ENCODE measurements at places on chromosomes 16 and 17.

DNA sequence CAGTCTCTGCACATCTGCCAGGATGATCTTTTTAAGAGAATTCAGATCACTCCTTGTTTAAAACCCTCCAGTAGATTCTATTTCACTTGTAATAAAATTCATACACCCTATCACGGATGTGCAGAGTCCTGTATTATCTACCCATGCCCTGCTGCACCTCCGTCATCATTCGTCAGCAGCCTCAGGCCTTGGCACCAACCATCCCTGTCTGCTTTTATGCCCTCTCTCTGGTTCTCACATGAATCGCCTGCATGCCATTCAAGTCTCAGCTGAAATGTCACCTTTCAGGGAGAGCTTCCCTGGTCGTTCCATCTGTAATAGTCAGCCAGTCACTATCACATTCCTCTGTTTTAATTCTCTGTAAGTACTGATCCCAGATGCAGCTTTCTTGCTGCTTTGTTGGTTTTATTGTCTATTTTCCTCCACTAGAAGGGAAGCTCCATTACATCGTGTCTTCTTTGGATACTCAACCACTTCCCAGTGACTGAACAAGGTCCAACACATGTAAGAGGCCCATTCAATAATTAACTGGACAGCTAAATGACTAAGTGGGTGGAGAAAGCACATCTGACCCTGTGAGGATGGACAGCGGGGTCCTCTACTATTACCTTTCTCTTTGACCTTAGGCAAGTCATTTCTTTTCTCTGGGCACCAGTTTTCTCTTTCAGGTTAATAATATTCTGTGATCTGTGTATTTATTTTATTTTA is 81.2 kb upstream of the GOT2 start:
- no peak for DNase-seq

DNA sequence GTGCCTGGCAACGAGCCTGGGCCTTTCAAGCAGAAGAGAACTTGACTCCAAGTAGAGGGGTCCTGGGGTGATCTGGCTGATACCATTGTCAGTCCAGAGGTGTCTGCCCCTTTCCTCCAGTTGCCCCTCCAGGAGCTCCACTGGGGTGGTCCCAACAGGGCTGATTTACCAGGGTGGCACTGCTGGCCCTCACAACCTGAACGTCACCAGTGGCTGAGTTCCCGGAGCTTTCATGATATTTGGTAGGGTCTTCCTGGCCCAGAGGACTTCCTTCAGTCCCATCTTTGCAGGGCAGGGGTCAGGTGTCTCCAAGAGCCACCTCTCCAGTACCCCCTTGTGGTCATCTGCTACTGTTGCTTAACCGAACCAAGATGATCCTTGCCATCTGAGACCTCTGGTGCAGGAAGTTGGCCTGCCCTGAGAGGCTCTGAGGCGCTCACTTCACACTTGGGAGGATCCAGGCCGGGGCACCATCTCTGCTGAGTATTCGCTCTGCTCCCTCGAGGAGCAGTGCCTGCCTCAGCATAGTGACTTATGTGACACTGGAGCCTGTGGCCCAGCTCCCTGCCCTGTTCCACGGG is 3.5 kb downstream of the LIMD2 start:
- no peak for DNase-seq

GRCh38 chr17:78667741-78668640 is 90.8 kb upstream of the DNAH17 start:
- no peak for DNase-seq

DNA sequence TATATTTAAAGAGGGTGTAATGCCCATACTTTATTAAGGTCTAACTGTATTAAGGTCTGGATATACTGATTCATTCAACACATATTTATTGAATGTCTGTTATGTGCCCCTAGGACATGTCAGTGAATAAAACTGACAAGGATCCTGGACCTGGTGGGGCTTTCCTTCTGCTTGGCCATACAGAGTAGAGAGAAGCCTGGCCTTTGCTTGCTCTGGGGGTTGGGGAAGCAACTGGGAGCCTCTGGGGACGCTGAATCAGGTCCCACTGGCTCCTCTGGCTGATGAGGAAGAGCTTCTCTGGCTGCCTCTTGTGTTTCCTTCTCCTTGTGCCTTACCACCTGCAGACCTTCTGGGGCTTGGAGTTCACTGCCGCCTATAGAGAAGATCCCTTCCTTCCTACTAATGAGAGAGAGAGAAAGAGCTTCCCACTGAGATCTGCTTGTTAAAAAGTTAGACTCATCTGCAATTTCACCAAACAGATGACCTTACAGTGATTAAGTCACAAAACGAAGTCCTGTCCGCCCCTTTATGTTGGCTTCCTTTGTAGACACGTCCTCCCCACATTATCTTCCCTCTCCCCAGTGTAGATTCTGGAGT is 49.7 kb downstream of the MSI2 start:
- DNase-seq: no peak

- DNase-seq: no peak
Measured at GRCh38 chr16:55908641-55909040, 33.5 kb upstream of the CES5A start.

GRCh38 chr17:6755281-6755680 is 565 bp upstream of the XAF1 start:
- DNase-seq: no peak

- DNase-seq: no peak
Measured at GRCh38 chr17:49748223-49748622, 15.7 kb downstream of the FAM117A start.

GRCh38 chr17:1491443-1492248 is 840 bp downstream of the MYO1C start:
- no peak for DNase-seq

DNA sequence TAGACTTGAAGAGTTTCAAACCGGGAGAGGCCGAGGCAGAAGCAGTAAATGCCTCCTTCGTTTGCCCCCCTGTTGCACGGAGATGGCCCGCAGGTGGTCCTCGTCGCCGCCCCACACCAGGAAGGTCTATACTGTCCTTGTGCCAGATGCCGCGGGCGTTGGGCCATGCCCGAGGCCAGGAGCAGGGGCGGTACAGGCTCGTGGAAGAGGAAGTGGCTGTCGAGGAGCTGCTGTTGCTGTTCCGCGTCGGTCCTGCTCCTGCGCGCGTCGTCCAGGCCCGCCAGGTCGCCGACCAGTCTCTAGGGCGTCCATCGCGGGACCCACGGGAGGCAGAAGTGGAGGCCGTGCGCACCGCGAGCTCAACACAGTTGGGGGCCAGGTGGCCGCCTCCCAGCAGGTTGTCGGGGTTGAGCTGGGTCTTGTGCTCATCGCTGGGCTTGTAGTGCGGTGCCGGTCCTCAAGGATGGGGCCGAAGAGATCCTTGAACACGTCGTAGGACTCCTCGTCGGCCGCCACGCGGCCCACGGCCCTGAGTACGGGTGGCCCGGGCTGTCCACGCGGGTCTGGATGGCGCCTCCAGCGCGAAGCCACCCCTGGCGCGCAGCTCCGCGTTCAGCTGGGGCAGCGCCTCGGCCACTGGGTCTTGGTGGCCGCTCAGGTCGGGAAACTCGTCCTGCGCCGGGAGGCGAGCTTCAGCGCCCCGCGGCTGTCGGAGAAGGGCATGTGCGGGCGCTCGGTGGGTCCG is 13.1 kb upstream of the C16orf87 start:
- no peak for DNase-seq

- no peak for DNase-seq
Measured at GRCh38 chr16:47687694-47688093, 226.6 kb downstream of the PHKB start.

DNA sequence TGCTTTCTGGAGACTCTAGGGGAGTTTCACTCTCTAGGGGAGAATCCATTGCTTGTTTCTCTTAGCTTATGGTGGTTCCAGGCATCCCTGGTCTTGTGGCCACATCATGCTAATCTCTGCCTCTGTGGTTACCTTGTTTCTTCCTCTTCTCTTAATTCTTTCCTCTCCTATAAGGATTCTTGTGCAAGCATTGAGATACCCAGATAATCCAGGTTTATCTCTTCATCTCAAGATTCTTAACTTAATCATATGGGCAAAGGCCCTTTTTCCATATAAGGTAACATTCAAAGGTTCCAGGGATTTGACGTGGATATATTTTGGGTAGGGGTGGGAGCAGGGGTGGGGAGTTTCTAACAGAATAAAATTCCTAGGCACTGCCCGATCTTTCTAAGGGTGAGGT is 32.6 kb downstream of the FAM20A start:
- no peak for DNase-seq

DNA sequence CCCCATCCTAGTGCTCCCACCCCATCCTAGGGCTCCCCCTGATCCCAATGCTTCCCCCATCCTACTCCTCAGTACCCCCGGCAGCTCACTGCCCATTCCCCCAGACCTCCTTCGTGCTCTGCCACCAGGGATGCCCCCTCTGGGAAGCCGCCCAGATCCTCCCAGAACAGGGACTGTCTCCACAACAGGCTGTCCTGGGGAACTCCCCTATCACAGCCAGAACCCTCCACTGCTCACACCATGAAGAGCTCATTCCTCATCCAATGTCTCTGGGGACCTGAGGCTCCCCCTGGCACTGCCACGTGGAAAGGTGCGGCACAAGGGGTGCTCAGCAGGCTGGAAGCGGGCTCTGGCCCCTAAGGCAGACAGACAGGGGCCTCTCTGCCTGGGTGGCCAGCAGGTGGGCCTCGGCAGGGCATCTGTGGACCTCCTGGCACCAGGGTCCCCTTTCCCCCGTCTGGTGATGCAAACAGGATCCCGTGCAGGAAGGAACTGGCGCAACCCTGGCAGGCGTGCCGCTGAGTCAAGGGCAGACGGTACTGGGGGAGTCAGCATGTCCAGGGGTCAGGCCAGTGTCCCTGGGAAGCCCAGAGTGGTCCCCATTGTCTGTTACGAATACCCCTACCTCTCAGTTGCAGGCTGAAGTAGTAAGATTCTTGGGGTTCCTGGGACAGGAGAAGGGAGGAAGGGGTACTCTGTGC is 14.8 kb upstream of the PVALEF start:
- no peak for DNase-seq

- no peak for DNase-seq
Measured at GRCh38 chr17:29347831-29348629, 42.1 kb upstream of the TAOK1 start.

- no peak for DNase-seq
Measured at GRCh38 chr16:73171901-73172240, 123.9 kb upstream of the ZFHX3 start.

DNA sequence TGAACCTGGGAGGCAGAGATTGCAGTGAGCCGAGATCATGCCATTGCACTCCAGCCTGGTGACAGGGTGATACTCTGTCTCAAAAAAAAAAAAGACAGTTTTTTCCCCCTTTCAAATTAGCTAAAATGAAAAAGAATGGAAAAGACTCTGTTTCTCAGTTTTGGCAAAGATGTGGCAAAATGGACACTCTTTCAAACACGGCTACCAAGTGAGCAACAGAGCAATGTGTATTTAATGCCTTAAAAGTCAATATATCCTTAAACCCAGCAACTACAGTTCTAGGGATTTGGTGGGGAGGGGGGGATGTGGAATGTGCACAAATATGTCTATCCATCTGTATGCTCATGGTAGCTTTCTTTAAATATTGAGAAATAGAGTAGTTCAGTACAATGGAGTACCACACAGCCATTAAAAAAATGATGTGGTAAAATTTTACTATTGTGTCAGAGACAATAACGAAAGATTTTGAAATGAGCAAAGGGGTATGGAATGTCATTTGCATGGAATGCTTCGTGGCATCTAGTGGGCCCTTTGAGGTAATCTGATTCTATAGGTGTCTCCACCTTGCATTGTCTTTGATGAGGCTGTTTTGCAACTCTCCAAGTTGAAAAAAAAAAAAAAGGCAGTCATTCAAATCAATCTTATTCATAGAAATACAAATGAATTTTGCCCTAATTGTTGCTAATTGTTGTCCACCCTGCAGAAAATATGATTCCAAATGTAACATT is 108.1 kb downstream of the AXIN2 start:
- no peak for DNase-seq

GRCh38 chr17:3972281-3972731 is 8.1 kb upstream of the ATP2A3 start:
- no peak for DNase-seq

DNA sequence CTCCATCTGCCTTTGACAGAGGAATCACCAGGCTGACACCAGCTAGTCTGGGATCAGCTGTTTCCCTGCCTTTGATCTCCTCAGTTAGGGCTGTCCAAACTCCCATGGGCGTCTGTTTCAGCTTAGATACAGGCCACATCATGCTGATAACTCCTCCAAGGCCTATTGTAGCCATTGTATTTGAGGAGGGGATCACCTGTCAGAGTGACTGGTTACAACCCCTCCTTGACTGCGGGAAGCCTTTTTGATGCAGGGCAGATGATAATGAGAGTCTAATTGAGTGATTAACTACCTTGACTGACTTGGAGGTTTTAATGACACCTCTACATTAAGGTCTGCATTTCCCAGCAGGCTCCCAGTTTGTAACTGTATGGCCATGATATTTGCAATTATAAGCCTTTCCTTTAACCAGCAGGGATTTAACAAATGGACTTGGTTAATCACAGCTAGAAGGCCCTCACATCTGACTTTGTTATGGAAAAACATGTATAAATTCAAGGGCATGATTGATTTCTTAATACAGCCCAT is 863.5 kb downstream of the KCNJ2 start:
- no peak for DNase-seq

DNA sequence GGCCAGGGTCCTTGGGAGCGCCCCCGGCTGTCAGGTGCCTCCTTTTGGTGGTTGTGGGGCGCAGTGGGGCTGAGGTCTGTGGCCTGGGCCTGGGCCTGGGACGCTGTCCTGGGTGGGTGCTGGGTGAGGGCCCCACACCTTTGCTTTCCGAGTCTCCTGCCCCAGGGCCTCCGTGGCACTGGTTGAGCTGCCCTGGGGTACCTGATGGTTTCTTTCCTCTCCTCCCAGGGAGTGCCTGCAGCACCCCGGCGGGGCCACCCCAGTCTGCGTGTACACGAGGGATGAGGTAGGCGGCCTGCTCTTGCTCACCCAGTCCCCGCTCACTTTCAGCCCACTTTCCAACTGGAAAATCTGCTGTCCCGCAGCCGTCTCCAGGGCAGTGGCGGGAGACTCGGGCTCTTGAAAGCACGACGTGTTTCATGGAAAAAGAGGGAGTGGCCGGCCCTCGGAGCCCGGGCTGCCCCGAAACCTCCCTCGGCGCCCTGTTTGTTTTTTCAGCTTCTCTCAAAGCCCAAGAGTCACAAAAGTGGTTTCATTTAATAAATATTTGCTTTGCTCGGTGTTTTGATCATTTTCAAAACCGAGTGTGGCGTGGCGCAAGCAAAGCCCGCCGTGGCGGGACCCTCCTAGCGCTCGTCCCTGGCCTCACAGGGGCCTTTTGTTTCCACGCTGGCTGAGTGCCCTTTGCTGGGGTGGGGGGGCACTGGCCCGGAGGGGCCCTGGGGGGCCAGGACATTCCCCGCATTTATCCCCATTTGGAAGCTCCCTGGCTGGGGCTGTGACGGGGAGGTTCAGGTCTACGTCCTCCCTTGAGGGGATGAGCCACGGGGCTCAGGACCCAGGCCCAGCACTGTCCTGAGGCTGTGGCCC is 17.4 kb downstream of the ASPSCR1 start:
- no peak for DNase-seq

DNA sequence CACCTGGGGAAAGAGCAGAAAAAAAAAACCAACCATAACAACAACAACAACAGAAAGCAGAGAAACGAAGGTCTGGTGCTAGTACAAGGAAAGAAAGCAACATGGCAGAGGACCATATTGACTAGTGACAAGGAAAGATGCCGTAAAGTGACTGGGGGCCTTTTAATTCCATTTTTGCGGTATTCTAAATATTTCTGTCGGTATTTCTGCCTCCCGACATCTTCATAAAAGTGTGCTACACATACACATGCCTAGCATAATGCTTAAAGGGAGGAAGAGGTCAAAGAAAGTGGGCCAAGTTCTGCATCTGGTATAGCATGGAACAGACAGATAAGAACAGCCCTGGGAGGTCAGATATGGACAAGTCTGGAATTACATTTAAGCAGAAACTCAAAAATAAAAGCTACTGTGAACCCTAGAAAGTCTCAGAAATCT is 19.5 kb upstream of the RNF43 start:
- DNase-seq: no peak
